ENCODE measurements at places on chromosomes 16 and 17. TPM values are rescaled to one million over a fixed set of nuclear protein-coding genes. Genes with fewer than 3 reads are reported as not detected.
A peak's percentile ranks its signal among the peaks of the same experiment; 100 is the strongest.

- H3K4me3 ChIP-seq, result no peak overlapping the region
- peak overlapping the region; percentile 75 for H3K27ac ChIP-seq
- H3K27me3 ChIP-seq, result no peaks in the 10 kb centered on the region
- H3K36me3 ChIP-seq, result no peaks in the 10 kb centered on the region
- peaks cover 14% of the 10 kb centered on the region for H3K4me1 ChIP-seq
- peak; percentile 57 for DNase-seq
These were observed 12.1 kb downstream of the CYB561 start for GRCh38 chr17:63433746-63434591.

DNA sequence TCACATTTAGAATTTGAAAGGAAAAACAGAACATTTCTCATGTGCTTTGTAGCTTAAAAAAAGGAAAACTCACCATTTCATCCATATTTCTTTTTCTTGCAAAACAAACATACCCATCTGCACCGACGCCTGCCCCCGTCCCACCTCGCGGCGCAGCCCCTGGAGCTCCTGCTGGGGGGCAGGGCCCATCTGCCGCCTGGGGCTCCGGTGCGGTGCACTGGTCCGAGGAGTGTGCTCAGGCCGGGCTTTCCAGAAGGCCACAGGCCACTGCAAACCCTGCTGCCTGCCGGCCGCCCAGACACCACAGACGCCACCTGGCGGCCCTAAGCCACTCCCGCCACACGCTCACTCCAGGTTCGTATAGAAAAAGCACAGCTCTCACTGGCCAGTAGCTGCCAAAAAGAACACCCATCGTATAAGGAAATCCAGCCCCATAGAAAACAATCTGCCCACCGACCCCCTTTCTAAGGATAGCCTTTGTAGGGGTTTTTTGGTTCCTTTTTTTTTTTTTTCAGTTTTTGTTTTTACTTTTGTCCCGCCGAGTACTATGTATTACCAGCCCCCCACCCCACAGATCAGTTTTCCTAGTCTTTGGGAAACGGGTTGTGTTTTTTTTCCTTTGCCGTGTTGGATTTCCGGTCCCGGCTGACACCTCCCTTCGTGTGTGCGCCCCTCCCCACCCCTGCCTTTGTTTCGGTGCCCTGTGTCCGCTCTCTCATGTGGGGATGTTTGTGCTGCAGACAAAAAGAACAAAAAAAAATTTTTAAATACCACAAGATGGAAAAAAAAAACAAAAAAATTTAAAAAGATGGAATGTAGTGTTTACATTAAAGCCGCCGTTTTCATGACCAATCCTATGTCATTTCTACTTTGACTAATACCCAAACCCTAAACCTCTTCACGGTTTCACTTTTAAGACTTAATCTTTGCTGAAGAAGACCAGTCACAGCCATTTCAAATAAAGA lies 68.8 kb downstream of the AMFR start:
- peak; percentile 78 for DNase-seq
- H3K4me1 ChIP-seq, result peaks cover 4% of the 10 kb centered on the region
- no peaks in the 10 kb centered on the region for H3K27me3 ChIP-seq
- no peak overlapping the region for H3K27ac ChIP-seq
- H3K36me3 ChIP-seq, result no peaks in the 10 kb centered on the region
- H3K4me3 ChIP-seq, result peak overlapping the region; percentile 24

The MED13 gene
- 77.5 TPM for total RNA-seq

GRCh38 chr16:75764154-75764768 lies 38.0 kb upstream of the CPHXL start:
- peak; percentile 60 for DNase-seq
- no peak overlapping the region for H3K27ac ChIP-seq
- no peak overlapping the region for H3K4me3 ChIP-seq
- no peaks in the 10 kb centered on the region for H3K27me3 ChIP-seq

GRCh38 chr17:78381601-78382232 lies 3.3 kb downstream of the PGS1 start:
- H3K4me3 ChIP-seq, result no peak overlapping the region
- peaks cover 31% of the 10 kb centered on the region for H3K4me1 ChIP-seq
- H3K36me3 ChIP-seq, result no peaks in the 10 kb centered on the region
- peak overlapping the region; percentile 78 for H3K27ac ChIP-seq

The CCL15 gene
- total RNA-seq, result 37.2 TPM

The CTF1 gene
- total RNA-seq, result 0.72 TPM

The SPATA22 gene
- total RNA-seq, result not detected

The RNF227 gene
- total RNA-seq, result 3.0 TPM

GRCh38 chr16:50697881-50698767 lies 4.7 kb downstream of the NOD2 start:
- H3K4me1 ChIP-seq, result peaks cover 12% of the 10 kb centered on the region
- peak overlapping the region; percentile 50 for H3K27ac ChIP-seq
- H3K27me3 ChIP-seq, result no peaks in the 10 kb centered on the region
- no peak for DNase-seq
- H3K4me3 ChIP-seq, result no peak overlapping the region
- no peaks in the 10 kb centered on the region for H3K36me3 ChIP-seq

DNA sequence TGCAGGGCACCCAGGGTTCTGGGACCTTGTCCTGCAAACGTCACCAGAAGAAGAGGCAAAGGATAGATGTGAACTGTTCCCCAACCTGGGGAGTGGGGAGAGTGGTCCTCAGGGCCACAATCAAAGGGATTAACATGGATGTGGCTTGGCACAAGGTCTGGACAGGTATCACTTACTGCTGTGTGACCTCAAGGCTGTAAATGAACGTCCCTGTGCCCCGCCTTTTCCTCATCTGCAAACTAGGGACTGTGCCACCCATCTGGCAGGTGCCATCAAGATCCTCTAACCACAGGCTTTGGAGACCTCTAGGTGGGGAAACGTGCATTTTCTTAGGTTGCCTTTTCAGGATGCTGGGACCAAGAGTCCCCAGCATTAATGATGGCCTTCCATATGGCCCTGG lies 25.1 kb downstream of the SLC5A10 start:
- H3K4me3 ChIP-seq, result no peak overlapping the region
- no peaks in the 10 kb centered on the region for H3K36me3 ChIP-seq
- peak; percentile 60 for DNase-seq
- H3K27me3 ChIP-seq, result no peaks in the 10 kb centered on the region

The CA5A gene
- not detected for total RNA-seq

DNA sequence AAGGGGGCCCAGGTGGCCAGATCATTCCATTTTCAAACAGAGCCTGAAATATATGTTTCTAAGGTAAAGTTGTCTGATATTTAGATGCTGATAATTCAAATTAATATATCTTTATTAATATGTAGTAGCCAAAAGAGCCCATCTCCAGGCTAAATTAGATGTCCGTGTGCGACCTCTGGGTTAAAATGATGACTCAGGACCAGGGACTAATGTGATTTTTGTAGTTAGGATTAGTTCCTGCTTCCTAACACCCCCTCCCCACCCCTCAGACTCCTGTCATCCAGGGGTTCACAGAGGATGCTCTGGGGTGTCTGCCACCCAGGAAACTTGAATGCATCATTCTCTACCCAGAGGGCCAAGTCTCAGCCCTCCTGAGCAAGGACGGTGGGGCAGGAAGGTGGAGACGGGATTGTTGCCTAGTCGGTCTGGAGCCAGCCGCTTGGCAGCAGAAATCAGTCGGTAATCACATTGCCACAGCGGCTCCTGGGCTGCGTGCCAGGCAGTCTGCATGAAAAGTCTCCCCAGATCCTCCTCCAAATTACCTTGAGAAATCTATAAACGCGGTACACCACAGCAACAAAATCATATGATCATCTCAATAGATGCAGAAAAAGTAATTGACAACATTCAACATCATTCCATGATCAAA lies 29.8 kb downstream of the CNGB1 start:
- DNase-seq, result peak; percentile 34
- H3K27me3 ChIP-seq, result no peaks in the 10 kb centered on the region
- no peaks in the 10 kb centered on the region for H3K36me3 ChIP-seq
- no peak overlapping the region for H3K4me3 ChIP-seq
- H3K27ac ChIP-seq, result no peak overlapping the region

DNA sequence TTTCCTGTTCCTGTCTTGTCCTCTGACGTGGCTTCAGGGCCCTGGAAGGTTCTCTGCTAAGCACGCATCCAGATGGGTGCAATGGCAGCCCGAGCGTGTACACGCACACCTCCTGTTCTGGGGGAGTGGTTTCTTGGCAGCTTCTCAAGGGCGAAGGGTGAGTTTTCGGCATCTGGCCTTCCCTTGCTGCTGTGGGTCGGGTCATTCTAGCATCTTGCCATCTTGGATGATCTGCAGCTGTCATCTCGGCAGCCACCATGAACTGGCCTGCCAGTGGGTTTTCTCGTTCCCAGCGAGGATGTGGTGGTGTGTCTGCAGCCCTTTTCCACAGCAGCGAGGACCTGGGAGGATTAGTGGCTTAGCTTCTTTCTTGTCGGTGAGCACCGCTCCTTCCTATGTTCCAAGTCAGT lies 10.6 kb downstream of the MSI2 start:
- no peak for DNase-seq
- H3K4me3 ChIP-seq, result no peak overlapping the region
- no peaks in the 10 kb centered on the region for H3K4me1 ChIP-seq
- no peak overlapping the region for H3K27ac ChIP-seq
- H3K36me3 ChIP-seq, result no peaks in the 10 kb centered on the region

The CD300LG gene
- 0.32 TPM for total RNA-seq

- H3K27ac ChIP-seq, result peak overlapping the region; percentile 68
- H3K36me3 ChIP-seq, result no peaks in the 10 kb centered on the region
- no peak overlapping the region for H3K4me3 ChIP-seq
- peak; percentile 76 for DNase-seq
These were observed 50.6 kb upstream of the TANGO6 start for GRCh38 chr16:68792465-68793324.

GRCh38 chr17:13871261-13871660 lies 198.0 kb upstream of the COX10 start:
- DNase-seq, result no peak
- no peak overlapping the region for H3K4me3 ChIP-seq
- H3K27ac ChIP-seq, result no peak overlapping the region

- H3K36me3 ChIP-seq, result no peaks in the 10 kb centered on the region
- no peak overlapping the region for H3K4me3 ChIP-seq
- no peaks in the 10 kb centered on the region for H3K27me3 ChIP-seq
- no peaks in the 10 kb centered on the region for H3K4me1 ChIP-seq
These were observed 19.9 kb downstream of the NQO1 start for GRCh38 chr16:69706256-69706974.

GRCh38 chr16:16163571-16163970 lies 59.7 kb downstream of the ABCC6 start:
- H3K4me1 ChIP-seq, result no peaks in the 10 kb centered on the region
- no peak for DNase-seq
- no peaks in the 10 kb centered on the region for H3K27me3 ChIP-seq
- no peaks in the 10 kb centered on the region for H3K36me3 ChIP-seq
- no peak overlapping the region for H3K4me3 ChIP-seq

- H3K27me3 ChIP-seq, result no peaks in the 10 kb centered on the region
- DNase-seq, result no peak
- H3K36me3 ChIP-seq, result no peaks in the 10 kb centered on the region
- H3K4me1 ChIP-seq, result no peaks in the 10 kb centered on the region
These were observed 26.2 kb upstream of the CORO1A start for GRCh38 chr16:30157214-30157613.

DNA sequence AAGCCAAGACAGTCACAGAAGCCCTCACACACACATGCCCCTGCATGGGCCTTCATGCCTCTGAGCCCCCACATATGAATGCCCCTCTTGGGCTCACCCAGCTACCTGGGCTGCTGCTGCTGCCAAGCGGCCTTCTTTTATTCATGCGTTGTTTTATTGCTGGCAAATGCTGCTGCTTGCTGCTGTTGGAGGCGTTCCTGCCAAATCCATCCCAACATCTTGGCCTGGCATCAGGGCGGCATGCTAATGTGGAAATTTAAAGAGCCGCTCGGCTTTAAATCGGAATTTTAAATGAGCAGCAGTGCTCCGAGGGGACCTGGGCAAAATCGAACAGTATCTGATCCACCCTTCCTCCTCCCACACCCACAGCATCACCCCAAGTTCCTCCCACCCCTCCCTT lies 39.0 kb downstream of the NEUROD2 start:
- H3K4me3 ChIP-seq, result no peak overlapping the region
- H3K27me3 ChIP-seq, result no peaks in the 10 kb centered on the region
- no peak for DNase-seq
- H3K27ac ChIP-seq, result no peak overlapping the region
- H3K36me3 ChIP-seq, result no peaks in the 10 kb centered on the region
- H3K4me1 ChIP-seq, result no peaks in the 10 kb centered on the region

DNA sequence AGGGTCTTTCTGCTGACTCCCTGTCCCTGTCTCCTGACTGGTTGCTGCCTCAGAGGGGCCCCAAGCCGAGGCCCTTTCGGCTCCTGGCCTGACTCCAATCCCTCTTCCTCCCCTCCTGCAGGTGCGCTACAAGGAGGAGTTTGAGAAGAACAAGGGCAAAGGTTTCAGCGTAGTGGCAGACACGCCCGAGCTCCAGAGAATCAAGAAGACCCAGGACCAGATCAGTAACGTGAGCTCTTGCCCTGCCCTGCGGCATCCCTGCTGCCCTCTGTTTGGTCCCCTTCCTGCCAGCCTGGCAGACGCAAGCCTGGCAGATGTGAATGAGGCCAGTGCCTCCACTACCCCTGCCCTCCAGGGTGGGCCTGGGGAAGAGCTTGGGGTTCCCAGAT lies 27.1 kb upstream of the LASP1NB start:
- H3K27me3 ChIP-seq, result no peaks in the 10 kb centered on the region
- H3K4me3 ChIP-seq, result no peak overlapping the region
- no peaks in the 10 kb centered on the region for H3K36me3 ChIP-seq
- H3K27ac ChIP-seq, result peak overlapping the region; percentile 55
- DNase-seq, result peak; percentile 67

GRCh38 chr16:85757341-85757822 lies 6.5 kb upstream of the C16orf74 start:
- H3K4me3 ChIP-seq, result no peak overlapping the region
- peaks cover 6% of the 10 kb centered on the region for H3K27me3 ChIP-seq
- no peak for DNase-seq
- H3K4me1 ChIP-seq, result no peaks in the 10 kb centered on the region
- H3K27ac ChIP-seq, result no peak overlapping the region
- H3K36me3 ChIP-seq, result no peaks in the 10 kb centered on the region

DNA sequence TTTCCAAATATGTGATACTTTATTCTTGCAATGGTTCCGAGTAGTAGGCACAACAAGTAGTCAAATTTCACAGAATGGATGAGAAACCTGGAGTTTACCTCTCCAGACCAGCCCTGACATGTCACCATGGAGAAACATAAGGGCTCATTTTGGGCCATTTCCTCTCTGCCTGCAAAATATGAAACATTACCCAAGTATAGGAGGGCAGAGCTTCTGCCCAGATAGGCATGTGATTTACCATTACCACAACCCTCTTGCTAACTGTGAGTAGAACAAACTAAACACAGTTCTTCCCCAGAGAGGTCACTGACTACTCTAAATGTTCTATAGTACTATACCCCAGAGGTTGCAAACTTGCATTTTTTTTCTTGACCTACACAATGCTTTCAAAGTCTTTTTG lies 15.7 kb upstream of the KPNB1 start:
- no peak for DNase-seq
- no peaks in the 10 kb centered on the region for H3K4me1 ChIP-seq
- H3K27me3 ChIP-seq, result no peaks in the 10 kb centered on the region
- no peak overlapping the region for H3K4me3 ChIP-seq
- H3K36me3 ChIP-seq, result no peaks in the 10 kb centered on the region
